8988T (cell line): ENCODE measurements at places on chromosomes 2 and 18.

- DNase-seq, result no peak
These were observed 373.5 kb upstream of the MYT1L start for GRCh38 chr2:2704428-2705090.

DNA sequence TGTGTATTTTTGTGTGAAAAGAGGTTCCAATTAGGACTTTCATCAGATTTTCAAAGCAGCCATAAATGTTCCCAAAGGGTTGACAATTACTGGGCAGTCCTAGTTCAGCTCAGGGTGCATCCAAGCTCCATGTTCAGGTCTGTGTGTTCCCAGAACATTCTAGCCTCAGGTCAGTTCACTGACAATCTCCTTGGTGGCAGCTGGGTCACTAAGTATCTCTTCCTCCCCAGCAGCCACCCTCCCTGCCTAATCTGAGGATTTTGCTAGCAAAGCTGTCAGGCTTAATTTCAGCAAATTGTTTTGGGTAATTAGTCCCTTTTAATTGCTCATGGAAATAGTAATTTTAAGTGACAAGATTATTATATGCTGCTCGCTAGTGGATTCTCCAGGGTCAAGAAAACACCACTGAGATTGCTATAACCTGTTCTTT is 29.8 kb downstream of the UPP2 start:
- DNase-seq, result no peak

GRCh38 chr2:129872446-129872845 is 107.0 kb upstream of the RAB6C start:
- DNase-seq, result no peak

- no peak for DNase-seq
These were observed 32.2 kb downstream of the IKZF2 start for GRCh38 chr2:213119061-213119809.

- DNase-seq, result no peak
These were observed 78.1 kb downstream of the MTCL1 start for GRCh38 chr18:8783335-8783993.

- DNase-seq, result no peak
These were observed 443.4 kb downstream of the NYAP2 start for GRCh38 chr2:225842939-225843338.

DNA sequence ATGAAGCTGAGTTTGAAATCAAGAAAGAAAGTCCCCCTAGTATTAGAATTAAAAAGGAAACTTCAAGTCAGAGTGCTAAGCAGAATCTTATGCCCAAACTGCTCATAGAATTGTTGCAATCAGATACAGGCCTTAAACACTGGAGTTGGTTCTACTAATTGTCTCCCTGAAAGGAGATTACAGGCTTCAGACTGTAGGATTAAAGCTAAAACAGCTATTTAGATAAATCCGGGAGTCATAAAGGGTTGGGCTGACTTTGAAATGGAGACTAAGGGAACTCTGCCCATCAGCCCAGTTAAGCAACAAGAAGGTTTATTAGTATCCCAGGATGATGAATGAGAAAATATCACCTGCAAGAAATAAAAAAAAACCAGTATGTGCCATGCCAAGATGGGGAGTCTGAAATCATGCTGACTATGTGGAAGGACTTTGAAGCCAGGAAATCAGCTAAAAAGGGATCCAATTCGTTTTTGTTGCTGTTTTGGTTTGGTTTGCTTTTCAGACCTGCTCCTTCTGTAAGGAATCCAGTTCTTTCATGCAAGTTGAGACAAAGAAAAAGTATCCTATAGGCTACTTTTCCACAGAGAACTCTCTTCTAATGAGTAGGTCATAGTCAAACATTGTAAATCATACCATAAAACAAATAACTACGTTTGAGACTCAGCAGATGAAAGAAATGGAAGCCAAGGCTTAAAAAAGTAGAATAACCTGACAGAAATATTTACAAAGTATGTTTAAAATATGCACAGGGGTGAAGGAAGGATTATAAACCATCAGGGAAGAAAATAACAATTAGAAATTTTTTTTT is 37.6 kb upstream of the MSTN start:
- DNase-seq, result no peak

DNA sequence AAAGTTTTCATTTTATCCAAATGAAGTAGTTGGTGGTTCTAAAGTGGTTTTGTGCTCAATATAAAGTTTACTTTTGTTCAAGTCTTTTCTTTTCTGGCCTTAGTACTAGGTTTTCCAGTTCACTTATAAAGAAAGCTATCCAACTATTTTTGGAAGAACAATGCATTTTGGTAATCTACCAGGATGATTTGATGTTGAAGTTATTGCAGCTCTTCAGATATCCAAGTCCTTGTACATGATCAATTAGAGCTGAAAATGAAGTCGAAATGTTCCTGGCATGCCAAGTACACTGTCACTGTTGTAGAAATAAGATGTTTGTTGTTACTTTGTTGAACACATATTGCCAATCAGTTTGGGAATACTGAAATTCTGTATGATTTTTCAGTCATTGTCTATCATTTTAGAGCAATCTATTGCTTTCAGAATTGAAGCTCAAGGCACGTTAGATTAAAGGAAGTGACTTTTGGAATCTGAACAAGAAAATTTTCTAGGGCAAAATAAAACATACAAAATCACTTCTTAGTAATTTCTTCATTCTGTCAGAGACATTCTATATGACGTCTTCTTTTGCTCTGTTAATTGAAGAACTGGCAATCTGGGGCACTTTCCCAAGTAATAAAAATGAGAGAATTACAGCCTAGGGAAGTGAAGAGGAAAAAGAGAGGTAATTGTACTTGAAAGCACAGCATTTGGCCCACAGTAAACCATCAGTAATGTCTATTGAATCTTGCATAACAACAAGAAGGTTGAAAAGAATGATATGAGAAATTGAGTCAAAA is 232.3 kb downstream of the MREG start:
- no peak for DNase-seq

- DNase-seq, result no peak
These were observed 10.8 kb downstream of the MLPH start for GRCh38 chr2:237497838-237498186.

GRCh38 chr2:56287974-56288373 is 104.2 kb downstream of the CCDC85A start:
- no peak for DNase-seq

DNA sequence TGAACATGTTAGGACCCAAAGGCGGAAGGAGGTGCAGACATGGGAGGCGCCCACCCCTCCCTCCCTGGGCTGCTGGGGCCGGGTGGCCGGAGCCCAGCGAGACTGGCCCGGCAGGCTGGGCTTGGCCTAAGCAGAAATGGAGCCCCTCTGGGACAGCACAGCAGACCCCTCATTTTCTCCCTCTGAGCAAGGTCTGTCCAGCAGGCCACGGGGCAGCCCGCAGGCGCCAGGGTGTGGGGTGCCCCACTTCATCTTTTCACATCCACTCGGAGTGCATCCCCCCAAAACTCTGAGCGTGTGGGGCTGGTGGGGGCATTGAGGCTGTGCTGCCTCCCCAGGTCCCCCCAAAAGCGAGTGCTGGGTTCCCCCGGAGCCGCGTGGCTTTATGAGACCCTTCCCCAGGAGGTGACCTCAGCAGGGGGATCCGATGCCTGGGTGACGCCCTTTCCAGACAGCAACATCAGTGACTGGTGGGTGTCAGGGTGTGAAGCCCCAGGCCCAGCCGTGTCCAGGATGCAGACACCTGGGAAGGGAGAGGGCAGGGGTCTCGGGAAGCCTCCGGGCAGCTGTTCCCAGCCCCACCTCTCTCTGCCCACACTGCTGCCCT is 36.7 kb upstream of the GPC1 start:
- no peak for DNase-seq

DNA sequence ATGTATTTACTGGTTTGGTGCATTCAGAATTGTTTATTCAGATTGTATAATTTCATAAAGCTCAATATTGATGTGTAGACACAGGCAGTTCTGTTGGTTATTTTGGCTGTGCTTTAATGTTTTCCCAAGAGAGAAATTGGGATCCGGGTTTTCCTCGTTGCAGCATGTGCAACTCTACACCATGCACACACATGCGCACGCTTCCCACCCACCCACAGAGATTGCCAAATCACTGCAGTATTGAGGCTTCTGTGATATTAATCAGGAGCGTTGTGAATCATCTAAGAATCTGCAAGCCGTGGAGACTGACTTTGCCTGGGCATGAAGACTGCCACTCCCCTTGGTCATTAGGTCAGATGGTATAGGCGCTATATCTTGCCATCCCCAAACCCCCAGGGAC is 571.5 kb downstream of the SLC4A3 start:
- no peak for DNase-seq

DNA sequence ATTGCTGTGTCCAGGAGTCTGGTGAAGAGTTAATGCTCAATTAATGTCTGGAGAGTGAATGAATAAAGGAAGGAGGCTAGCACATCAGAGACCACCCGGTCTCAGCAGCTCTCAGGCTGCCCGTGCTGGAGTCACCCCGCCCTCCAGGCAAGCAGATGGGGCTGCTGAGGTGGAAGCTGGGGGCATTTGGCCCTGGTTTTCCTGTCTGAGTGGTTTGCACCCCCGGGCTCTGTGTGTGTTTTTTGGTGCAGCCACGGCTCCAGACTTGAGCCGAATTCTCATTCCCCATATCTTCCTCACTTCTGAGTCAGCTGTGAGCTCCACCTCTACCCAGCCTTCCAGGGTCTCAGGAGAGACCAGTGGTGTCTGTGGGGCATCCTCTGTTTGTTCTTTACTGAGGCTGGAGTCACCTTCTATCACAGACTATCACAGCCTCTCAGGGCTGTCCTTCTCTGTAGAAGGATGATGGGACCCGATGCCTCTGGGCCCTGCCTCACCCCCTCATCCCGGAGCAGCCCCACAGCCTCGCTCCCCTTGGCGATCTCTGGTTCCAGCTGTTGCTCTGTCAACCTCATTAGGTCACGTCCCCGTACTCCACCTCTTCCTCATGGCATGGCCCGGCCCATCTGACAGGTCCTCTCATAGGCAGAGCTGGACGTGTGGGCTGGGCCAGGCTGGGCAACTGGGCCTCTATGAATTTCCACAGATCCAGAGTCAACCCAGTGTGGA is 60.8 kb downstream of the HS1BP3 start:
- DNase-seq, result no peak

DNA sequence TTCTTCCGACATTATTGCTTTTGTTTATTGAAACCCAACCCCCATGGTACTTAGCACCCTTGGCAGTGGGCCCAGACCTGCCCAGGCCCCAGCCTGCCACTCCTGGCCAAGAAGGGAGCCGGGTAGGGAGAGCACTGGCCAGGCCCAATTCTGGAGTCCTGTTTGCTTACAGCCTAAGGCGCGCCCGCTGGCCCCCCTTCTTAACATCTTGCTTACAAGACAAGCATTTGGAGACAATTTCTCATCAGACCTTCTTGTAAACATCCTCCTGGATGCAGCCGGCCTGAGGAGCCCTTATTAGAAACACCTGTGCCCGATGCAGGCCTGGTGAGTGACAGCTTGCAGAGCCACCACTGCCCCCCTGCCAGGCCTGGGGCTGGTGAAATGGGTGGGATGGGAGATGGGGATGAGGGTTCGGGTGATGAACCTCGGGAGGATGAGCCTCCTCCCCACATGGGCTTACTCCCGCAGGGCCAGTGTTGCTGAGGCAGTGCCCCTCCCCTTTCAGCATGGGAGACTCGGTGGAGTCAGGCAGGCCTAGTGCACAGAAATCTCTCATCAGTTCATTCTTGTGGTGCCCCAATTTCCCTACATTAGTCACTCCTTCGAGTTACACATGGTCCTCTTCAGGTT is 217.5 kb downstream of the CYP26B1 start:
- DNase-seq, result no peak

GRCh38 chr2:137718786-137719185 is 245.5 kb upstream of the HNMT start:
- DNase-seq, result no peak

DNA sequence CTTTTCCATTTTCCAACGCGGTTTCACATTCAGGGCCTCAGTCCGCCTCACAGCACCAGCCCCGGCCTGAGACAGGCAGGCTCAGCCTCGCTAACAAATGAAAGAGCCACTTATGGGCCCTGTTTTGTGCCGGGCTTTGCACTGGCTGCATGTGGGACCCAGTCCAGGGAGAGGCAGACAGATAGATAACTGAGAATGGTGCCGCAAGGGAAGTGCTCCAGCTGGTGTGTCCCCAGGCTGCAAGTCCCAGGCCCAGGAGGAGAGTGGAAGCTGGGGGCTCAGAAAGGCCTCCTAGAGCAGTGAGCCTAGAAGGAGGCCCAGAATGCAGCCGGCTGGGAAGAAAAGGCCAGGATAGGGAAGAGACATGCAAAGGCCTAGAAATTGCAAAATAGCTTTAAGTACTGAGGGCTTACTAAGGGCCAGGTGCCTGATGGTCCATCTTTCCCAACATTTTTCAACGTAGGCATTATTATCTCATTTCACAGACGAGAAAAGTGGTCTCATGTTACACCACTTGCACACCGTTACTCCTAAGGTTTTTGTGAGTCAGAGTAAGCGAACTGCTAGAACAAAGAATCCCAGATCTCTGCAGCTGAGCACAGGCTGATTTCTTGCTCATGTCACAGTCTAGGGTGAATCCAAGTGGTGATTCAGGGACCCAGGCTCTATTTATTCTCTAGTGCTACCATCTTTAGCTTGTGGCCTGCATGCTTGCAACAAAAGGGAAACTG is 26.0 kb downstream of the ADRA2B start:
- DNase-seq, result no peak

GRCh38 chr2:197339016-197339415 is 28.4 kb upstream of the ANKRD44 start:
- no peak for DNase-seq

DNA sequence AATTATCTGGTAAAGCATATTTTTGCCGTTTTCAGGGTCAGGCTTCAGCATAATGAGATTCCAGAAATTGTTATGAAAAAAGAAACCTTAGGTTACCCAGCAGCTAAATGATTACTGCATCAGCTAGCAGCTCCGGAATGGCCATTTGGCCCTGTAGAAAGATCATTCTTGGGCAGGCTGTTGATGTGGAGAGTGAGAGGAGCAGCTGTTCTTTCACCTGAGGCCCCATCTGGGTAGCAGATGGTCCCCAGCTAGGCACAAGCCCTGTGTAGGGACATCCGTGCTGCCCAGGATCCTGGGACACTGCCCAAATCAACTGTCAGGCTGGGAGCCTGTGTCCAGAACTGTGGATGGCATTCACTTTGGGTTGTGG is 61.8 kb downstream of the NEDD4L start:
- DNase-seq, result no peak

DNA sequence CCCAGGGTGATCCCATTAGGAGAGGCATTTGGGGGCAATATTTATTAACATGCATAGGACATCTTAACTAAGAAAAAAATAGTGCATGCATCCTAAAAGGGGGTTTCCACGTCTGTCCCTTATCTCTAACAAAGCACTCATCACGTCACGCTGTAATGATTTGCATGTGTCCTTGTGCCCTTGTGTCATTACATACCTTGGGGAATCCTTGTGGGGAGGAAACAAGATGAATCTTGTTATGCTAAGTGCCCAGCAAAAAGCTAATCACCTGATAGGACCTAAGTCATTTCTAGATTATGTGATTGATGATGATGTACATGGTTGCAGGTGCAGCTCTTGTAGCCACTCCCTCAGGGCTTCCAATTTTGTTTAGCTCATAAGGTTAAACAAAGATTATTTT is 250.9 kb downstream of the FBXO15 start:
- DNase-seq, result no peak

GRCh38 chr18:9643549-9643948 is 29.2 kb upstream of the PPP4R1 start:
- peak; percentile 38 for DNase-seq

- no peak for DNase-seq
These were observed 13.0 kb downstream of the XDH start for GRCh38 chr2:31401580-31401979.
